ENCODE measurements at places on chromosomes 1 and 21.

DNA sequence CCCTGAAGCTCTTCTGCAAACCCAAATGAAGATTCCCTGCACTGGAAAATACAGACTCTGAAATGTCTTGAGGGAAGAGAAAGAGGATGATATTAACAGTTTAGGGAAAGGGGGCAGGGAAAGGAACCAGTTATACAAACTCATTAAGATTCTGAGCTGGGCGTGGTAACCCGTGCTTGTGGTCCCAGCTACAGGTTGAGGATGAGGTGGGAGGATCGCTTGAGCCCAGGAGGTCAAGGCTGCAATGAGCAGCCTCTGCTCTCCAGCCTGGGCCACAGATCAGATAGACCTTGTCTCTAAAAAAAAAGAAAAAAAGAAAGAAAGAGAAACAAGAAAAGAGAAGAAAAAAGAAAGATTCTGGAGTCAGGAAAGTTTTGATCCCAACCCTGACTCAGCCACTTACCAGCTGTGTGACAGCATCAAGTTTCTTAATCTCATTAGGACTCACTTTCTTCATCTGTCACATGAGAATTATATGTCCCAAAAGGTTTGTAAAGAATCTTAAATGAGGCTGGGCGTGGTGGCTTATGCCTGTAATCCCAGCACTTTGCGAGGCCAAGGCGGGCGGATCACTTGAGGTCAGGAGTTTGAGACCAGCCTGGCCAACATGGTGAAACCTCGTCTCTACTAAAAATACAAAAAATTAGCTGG is 53.9 kb downstream of the OPTC start:
- no peak for DNase-seq

GRCh38 chr1:113515498-113515897 is 125.2 kb downstream of the MAGI3 start:
- no peak for DNase-seq

- DNase-seq = no peak
Measured at GRCh38 chr1:114535401-114535800, 24.4 kb upstream of the TRIM33 start.

- no peak for DNase-seq
Measured at GRCh38 chr1:64114012-64114525, 89.4 kb upstream of the UBE2U start.

GRCh38 chr1:45009956-45010854 is 919 bp downstream of the HECTD3 start:
- no peak for DNase-seq
